Panc1 (cell line): ENCODE measurements at places on chromosomes 16 and 17. TPM values are rescaled to one million over a fixed set of nuclear protein-coding genes. Genes with fewer than 3 reads are reported as not detected.

DNA sequence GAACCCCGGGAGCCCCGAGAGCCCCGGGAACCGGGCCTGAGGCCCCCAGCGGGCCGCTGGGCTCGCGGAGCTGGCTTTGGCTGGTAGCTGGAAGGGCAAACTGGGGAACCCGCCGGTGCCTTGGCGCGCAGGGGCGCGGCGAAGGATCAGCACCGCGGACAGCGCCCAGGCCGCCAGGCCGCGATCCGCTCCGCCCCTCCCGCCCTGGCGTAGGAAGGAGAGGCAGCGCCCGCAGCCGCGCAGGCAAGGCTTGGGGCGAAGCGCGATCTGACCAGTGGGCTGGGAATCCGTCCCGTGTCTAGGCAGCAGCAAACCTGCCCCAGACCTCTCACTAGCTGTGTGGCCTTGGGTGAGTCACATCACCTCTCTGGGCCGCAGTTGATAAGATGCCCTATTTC, 331 bp upstream of the CCDC92B start:
- DNase-seq, result no peak

The THUMPD1 gene
- total RNA-seq, result 36.2 TPM

DNA sequence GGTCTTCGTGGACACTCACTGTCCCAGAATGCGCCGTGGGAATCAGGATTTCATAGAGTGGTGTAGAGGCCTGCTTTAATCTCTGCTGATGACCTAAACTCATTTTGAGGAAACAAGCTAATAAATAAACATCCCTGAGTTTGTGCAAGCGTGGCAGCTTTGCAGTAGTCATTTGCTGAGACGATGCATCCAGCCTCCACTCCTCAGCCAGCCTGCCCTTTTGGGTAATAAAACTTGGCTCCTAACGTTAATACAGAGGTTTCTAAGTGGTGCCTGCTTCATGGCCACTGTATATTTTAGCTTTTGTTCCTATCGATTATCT, 1.3 kb downstream of the DGKE start:
- no peak for DNase-seq

The EVPLL gene
- not detected for total RNA-seq

The ICAM2 gene
- 0.33 TPM for total RNA-seq

DNA sequence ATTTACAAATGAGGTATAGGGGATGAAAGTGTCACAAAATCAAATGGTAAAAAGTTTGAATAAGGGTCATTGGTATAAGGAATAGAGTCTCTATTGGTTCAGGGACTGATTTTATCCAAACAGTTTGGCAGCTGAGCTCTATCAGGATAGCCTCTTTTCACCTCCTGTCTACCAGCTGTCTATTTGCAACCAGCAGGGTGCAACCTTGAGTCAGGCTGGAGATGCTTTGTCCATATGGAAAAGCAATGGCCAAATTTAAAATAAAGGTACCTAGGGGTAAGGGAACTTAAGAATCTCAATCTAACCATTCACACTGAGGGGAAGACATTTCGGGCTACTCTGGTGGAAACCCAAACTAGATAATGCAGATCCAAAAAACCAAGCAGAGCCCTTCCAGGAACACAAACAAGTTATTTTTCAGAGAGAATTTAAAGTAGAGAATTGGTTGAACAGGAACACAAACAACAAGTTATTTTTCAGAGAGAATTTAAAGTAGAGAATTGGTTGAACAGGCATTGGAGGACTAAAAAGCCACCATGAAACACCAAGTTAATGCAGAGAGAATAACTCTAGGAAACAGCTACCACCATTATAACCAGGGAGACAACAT, 12.6 kb upstream of the CA10 start:
- DNase-seq, result no peak

DNA sequence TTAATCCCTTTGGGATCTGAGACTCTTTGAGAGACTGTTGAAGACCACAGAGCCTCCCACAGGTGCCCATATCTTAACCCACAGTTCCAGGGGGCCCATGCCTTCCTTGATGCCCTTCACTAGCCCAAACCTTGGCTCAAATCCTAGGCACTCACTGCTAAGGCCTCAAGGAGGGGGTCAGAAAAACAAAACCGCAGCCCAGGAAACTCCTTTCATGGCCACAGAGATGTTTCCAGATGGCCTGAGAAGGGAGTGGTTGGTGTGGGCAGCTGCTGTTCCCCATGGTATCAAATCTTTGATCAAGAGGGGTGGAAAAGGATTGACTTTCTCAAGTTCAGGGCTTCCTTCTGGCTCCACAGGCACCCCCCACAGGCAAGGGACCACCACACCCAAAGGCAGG, 44.7 kb downstream of the CDH1 start:
- DNase-seq, result no peak

- peak; percentile 57 for DNase-seq
Measured at GRCh38 chr17:28902819-28903545, at the start of gene DHRS13. DHRS13 (minus strand) TSS chr17:28903079; CDS start chr17:28902944, 135 bp downstream.

The PLCD3 gene
- 125 TPM for total RNA-seq

- DNase-seq, result no peak
Measured at GRCh38 chr16:89288966-89289365, 71.5 kb downstream of the ZNF778 start.

- no peak for DNase-seq
Measured at GRCh38 chr17:9022573-9023391, 1.5 kb downstream of the NTN1 start.

The C16orf92 gene
- total RNA-seq, result not detected

GRCh38 chr16:86993426-86994110, 323.6 kb downstream of the C16orf95 start:
- no peak for DNase-seq

DNA sequence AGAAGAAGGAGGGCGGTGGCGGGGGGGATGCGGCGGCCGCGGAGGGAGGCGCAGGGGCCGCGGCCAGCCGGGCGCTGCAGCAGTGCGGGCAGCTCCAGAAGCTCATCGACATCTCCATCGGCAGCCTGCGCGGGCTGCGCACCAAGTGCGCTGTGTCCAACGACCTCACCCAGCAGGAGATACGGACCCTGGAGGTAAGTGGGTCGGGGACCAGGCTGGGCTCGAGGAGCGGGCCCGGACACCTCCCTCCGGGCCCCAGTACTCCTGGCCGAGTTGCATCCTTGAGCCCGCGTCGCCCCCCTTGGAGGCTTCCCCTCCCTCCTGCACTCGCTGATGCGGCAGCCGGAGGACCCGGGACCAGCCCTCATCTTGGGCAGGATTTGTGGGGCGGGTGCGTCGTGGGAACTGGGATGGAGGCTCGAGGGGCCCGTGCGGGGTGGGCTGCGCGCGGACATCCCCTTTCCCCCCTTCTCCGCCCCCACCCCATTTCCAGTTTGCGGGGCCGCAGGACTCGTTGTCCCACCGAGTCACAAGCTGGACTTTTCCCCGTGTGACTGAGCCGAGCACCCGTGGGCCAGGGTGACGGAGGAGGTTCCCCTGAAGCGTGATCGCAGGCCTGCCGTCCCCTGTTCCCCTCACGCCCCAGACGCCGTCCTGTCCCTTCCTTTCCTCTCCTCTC, 572 bp downstream of the KSR1 start:
- DNase-seq, result no peak

GRCh38 chr17:77248216-77249114, 107.7 kb downstream of the SEC14L1 start:
- DNase-seq, result no peak

DNA sequence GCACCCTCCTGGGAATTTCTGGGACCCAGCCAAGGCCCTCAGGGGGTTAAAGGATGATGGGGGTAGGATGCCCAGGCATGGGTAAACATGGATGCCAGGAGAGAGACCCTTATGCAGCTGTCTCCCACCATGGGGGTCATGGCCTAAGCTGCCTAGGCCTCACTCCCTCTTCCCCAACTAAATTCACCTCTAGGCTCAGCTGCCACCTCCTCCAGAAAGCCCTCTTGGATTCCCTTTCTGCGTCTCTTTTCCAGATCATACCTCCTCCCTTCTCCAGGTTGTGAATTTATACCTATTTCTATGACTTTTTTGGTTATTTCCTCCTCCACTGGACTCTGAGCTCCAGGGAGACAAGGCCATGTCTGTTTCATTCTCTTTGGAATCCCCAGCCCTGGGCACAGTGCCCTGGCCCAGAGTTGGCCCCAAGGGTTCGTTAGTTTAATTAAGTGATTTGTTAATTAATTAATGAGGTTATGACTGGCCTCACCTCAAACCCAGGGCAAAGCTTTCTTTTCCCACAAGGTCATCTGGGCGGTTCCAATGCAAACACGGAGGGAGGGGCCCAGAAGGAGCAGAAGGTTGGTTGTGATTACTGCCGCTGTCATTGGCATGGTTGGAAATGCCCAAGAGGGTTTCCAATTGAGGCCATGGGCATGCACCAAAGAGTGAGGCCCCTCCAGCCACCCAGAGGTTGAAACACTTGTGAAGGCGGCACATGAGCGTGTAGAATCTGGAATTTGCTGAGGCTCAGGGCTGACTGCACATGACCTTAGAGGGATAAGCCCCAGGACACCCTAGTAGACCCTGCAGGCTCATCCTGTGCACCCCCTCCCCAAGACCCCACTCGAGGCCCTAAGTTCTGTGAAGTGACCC, 6.9 kb upstream of the KRT17 start:
- DNase-seq, result no peak

The ARL5C gene
- not detected for total RNA-seq

DNA sequence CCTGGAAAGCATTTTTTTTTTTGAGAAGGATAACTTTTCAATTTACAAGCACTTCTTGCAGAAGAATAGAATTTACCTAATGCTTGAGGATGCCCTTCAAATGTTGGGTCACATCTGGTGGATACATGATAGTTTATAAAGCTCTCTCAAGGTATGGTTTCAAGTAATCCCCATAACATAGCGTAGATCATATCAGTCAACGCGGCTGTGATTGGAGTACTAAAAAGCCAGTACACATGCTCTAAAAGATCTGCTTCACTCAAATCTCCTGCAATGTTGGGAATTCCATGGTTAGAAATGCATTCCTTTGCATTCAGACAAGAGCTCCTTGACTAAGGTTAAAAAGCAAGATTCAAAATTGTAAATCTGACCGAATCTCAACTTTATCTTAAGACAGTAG, 3.9 kb upstream of the KCNJ16 start:
- no peak for DNase-seq

DNA sequence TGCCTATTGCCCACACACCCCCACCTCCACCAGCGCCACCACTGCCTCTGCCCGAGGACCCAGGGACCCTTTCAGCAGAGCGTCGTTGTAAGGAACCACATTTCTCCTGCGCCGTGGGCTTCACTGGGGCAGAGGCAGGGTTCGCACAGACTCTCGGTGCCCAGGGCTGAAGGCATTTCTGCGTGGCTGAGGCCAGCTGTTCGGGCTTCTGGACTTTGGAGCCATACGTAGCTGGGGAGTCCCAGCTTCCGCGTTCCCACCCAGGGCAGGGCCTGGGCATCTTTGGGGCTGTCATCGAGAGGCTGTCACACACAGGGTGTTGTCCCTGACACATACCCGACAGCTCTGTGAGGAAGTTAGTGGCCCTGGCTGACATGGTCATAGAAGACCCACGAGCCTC, 16.0 kb upstream of the SMIM5 start:
- no peak for DNase-seq

DNA sequence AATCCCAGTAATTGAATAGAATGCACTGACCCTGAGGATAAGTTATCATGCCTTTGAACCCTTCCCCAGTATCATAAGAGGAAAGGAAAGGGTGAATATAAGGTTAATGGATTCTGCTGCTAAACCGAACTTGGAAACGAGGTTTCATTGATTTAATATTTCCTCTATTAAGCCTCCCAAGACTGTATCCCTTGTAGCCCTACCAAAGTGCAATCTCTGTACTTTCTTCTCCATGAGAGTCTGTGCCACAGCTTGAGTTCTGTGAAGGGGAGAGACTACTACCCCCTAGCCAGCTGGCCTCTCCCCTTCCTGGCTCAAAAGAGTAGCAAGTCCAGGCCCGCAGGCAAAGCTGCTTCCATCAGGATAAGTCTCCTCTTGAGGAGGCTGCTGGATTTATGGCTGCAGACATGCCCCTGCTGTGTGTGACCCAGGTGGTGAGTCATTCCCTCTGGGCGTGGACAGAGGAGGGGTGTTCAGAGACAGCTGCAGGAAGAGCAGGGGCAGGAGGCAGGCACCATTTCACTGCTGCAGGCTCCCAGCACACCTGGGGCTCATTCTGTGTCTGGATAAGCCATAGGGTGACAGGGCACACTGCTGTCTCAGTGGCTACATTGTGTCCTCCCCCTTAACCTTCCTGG, 58.4 kb downstream of the TOM1L2 start:
- DNase-seq, result no peak

- no peak for DNase-seq
Measured at GRCh38 chr17:21177854-21178600, 35.9 kb downstream of the TMEM11 start.

GRCh38 chr16:4415538-4416199, 727 bp downstream of the CORO7 start:
- no peak for DNase-seq

GRCh38 chr16:17744921-17745572, 274.3 kb upstream of the XYLT1 start:
- no peak for DNase-seq

- no peak for DNase-seq
Measured at GRCh38 chr16:49639739-49640431, 216.0 kb downstream of the ZNF423 start.

The TEKT1 gene
- total RNA-seq, result not detected

DNA sequence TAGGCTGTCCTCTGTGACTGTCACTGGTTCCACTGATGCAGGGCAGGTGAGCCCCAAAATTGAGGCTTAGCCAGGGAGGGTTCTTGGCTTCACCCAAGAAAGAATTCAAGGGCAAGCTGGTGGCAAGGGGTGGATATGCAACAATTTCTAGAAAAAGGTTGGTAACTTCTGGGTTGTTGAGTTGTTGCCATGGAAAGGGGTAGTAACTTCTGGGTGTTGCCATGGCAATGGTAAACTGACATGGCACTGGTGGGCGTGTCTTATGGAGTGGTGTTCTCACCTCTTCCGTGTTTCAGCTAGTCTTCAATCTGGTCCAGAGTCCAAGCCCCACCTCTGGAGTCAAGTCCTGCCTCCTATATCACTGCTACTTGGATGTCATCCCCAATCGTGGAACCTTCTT, 9.5 kb upstream of the GUCY2D start:
- no peak for DNase-seq

DNA sequence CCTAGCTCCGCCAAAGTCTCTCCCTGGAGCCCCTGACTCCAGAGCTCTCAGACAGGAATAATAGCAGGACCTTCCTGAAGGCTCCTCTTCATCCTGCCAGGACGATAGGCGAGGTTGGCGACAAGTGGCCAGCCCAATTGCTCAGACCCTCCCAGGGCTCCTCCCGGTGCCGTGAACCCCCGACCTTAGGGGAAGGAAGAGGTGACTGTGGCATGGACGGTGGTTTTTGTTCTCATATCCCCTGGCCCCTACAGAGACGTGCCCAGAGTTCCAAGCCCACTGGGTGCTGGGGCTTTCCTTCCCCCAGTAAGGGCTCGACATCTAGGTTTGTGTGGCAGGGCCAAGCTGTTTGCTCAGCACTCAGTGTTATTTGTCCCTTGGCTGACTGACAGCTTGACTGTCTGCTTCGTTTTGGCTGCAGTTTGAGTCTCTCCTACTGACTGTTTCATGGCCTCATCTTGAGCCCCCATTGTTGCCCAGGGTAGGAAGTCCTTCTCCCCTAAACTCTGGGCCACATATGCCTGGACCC, 4.6 kb upstream of the ADCY7 start:
- DNase-seq, result no peak

- DNase-seq, result no peak
Measured at GRCh38 chr17:64750891-64751677, 89.0 kb upstream of the SMURF2 start.
